DND-41 (cell line): ENCODE measurements at places on chromosomes 4 and X.

GRCh38 chr4:13542577-13543031 is 1.7 kb downstream of the NKX3-2 start:
- H3K36me3 ChIP-seq: no peaks in the 10 kb centered on the region
- H3K27me3 ChIP-seq: no peaks in the 10 kb centered on the region
- no peak overlapping the region for H3K27ac ChIP-seq

DNA sequence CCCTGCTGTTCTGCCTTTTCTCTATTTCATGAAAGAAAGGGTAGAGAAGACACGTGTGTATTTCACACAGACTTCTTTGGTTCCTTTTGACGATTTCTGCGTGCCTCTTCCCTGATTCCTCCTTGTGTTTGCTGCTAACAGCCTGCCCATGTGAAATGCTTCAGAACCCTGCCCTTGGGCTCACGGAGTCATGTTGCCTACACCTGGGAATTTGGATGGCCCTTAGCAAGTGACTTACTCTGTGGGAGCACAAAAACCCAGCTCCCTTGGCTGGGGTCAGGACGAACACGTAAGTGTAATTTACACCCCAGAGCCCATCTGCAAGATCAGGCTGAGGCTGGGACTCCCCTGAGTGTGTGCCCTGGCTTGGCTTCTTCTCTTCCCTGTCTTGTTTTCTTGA is 220.3 kb upstream of the BCOR start:
- no peak for DNase-seq
- H3K27ac ChIP-seq: no peak overlapping the region
- H3K36me3 ChIP-seq: no peaks in the 10 kb centered on the region
- no peaks in the 10 kb centered on the region for H3K27me3 ChIP-seq
- H3K4me1 ChIP-seq: no peaks in the 10 kb centered on the region

- no peaks in the 10 kb centered on the region for H3K4me1 ChIP-seq
- H3K36me3 ChIP-seq: 0 out of 2 replicates have a peak, but pooled peaks cover 4% of the 10 kb centered on the region
- no peak for DNase-seq
- no peak overlapping the region for H3K27ac ChIP-seq
Measured at GRCh38 chr4:182871616-182872015, 45.6 kb downstream of the DCTD start.

DNA sequence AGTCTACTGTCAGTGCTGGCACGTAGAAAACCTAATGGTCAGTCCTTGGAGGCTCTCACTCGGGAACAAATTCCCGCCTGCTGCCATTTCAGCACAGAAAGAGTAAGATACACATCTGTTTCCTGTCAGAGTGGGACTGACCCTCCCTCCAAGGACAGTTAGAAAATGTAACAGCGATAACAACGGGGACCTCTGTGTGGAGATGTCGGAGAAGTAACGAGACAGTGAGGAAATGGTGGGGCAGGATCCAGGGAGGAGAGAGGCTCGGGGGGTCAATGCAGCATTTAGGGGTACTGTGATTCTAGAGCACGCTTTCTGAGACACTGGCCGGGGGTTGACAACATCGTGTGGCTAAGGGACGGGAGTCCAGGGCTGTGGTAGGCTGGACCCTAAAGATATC is 36.0 kb upstream of the SORCS2 start:
- H3K36me3 ChIP-seq: no peaks in the 10 kb centered on the region
- H3K27me3 ChIP-seq: peaks cover 10% of the 10 kb centered on the region
- H3K27ac ChIP-seq: no peak overlapping the region
- DNase-seq: no peak

- no peaks in the 10 kb centered on the region for H3K27me3 ChIP-seq
- DNase-seq: no peak
- no peak overlapping the region for H3K4me3 ChIP-seq
- H3K4me1 ChIP-seq: no peaks in the 10 kb centered on the region
Measured at GRCh38 chr4:104248726-104249125, 246.0 kb downstream of the CXXC4 start.

GRCh38 chr4:81743731-81744435 is 272.2 kb upstream of the RASGEF1B start:
- H3K27ac ChIP-seq: no peak overlapping the region
- no peaks in the 10 kb centered on the region for H3K27me3 ChIP-seq
- H3K4me1 ChIP-seq: peaks cover 14% of the 10 kb centered on the region
- H3K36me3 ChIP-seq: no peaks in the 10 kb centered on the region

- H3K36me3 ChIP-seq: peaks cover 21% of the 10 kb centered on the region
- no peaks in the 10 kb centered on the region for H3K27me3 ChIP-seq
- H3K4me1 ChIP-seq: no peaks in the 10 kb centered on the region
- H3K4me3 ChIP-seq: no peak overlapping the region
- no peak for DNase-seq
- H3K27ac ChIP-seq: no peak overlapping the region
Measured at GRCh38 chr4:56958111-56958517, 19.3 kb downstream of the NOA1 start.

DNA sequence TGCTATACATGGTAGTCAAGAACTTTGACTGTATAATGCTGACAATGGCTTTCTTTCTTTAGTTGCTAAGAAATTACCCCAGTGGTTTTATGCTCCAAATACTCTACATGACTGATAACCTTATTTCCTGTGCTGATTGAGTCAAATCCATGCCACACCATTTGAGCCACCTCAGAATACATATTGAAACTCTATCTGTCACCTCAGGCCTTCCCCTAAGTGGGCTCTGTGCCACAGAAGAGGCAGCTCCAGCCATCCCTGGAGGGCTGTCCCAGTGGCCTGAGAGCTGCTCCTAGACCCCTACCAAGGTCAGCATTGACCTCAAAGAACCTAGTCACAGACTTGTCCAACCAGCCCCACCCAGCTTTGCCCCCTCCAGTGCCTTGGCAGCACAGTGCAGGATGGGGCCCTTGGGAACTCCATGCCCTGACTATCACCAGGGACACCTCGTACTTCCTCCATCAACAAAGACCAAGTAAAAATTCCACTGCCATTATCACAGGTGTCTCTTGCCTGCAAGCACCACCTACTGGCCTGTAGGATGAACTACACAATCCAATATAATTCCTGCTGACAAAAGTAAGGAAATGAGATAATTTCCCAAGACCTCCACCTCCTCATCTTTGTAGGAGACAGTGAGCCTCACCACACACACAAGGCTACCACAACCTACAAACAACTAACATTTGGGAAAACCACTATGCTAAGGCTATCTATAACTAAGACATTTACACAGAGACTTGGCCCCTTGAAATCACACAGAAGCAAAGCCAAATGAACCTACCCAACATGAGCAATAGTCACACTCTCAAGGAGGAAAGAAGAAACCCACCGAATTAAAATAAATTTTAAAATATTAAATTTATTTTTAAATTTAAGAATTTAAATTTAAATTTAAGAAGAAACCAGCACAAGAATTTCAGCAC is 239.9 kb downstream of the NKX6-1 start:
- no peak overlapping the region for H3K4me3 ChIP-seq
- H3K36me3 ChIP-seq: no peaks in the 10 kb centered on the region
- no peak overlapping the region for H3K27ac ChIP-seq
- DNase-seq: no peak

GRCh38 chr4:40322811-40323210 is 12.3 kb upstream of the CHRNA9 start:
- peaks cover 3% of the 10 kb centered on the region for H3K4me1 ChIP-seq
- H3K27ac ChIP-seq: no peak overlapping the region

DNA sequence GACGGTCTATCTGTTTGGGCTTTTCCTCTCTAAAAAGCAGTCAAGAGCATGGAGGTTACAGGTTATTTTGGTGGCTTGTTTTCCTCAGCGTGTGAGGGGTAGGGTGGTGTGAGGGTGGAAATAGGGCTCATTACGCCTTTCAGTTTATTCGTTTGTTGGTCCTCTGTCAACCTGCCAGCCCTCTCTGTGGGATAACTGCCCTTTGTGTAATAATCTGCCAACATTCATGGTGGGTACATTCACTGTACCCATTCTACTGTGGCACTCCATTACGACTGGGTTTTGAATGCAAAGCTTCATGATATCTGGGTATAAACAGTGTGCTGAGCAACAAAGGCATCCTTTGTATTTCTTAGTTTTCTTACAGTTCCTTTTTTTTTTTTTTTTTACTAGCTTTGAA is 136.4 kb downstream of the ADGRL3 start:
- H3K27me3 ChIP-seq: no peaks in the 10 kb centered on the region
- no peak for DNase-seq
- H3K4me3 ChIP-seq: no peak overlapping the region
- no peaks in the 10 kb centered on the region for H3K36me3 ChIP-seq

DNA sequence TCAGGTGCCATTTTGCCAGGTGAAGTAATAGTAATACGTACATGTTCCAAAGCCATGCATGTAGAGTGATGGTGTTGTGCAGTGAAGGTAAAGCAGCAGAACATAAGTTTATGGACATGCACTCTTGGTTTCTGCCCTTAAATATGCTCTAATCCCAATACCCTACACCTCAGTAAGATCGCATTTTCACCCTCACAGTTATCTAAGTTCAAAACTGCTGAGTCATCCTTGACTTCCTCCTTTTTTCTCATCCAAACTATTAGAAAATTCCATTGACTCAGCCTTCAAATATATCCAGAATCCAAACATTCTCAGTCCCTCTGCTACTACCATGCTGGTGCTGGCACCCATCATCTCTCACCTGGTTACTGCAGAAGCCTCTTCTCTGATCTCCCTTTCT is 652.9 kb upstream of the IGFBP7 start:
- no peak overlapping the region for H3K4me3 ChIP-seq
- no peak overlapping the region for H3K27ac ChIP-seq
- DNase-seq: no peak
- no peaks in the 10 kb centered on the region for H3K27me3 ChIP-seq
- H3K36me3 ChIP-seq: no peaks in the 10 kb centered on the region
- no peaks in the 10 kb centered on the region for H3K4me1 ChIP-seq

- no peak overlapping the region for H3K27ac ChIP-seq
- H3K4me3 ChIP-seq: no peak overlapping the region
- H3K36me3 ChIP-seq: no peaks in the 10 kb centered on the region
Measured at GRCh38 chr4:71634364-71634763, 149.5 kb downstream of the GC start.

GRCh38 chr4:58090539-58090938 is 980.4 kb upstream of the IGFBP7 start:
- no peak overlapping the region for H3K4me3 ChIP-seq
- H3K27me3 ChIP-seq: no peaks in the 10 kb centered on the region
- DNase-seq: no peak
- no peaks in the 10 kb centered on the region for H3K36me3 ChIP-seq
- no peak overlapping the region for H3K27ac ChIP-seq
- H3K4me1 ChIP-seq: no peaks in the 10 kb centered on the region

- no peak overlapping the region for H3K27ac ChIP-seq
- H3K27me3 ChIP-seq: no peaks in the 10 kb centered on the region
- no peak overlapping the region for H3K4me3 ChIP-seq
- no peak for DNase-seq
Measured at GRCh38 chrX:132837126-132837525, 121.3 kb downstream of the HS6ST2 start.

DNA sequence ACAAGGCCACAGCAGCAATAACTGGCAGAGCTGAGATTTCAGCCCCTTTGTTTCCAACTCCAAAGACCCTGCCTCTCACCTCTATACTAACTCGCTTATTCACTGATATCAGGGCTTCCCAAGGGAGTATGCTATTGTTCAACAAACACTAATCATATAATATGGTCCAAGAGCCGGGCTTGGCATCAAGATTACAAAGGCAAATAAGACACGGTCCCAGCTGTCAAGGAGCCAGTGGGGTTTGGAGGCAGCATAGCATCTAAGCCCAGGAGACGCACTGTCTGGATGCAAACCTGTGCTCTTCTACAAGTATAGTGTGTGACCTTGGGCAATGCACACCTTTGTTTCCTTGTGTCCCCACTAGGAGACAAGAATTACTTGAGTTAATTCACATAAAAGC is 28.7 kb downstream of the PAPSS1 start:
- no peaks in the 10 kb centered on the region for H3K27me3 ChIP-seq
- no peak overlapping the region for H3K27ac ChIP-seq
- peaks cover 21% of the 10 kb centered on the region; the same call in 1 of the 2 replicates for H3K36me3 ChIP-seq
- no peak for DNase-seq
- H3K4me1 ChIP-seq: peaks cover 2% of the 10 kb centered on the region; the same call in 1 of the 2 replicates
- H3K4me3 ChIP-seq: no peak overlapping the region

DNA sequence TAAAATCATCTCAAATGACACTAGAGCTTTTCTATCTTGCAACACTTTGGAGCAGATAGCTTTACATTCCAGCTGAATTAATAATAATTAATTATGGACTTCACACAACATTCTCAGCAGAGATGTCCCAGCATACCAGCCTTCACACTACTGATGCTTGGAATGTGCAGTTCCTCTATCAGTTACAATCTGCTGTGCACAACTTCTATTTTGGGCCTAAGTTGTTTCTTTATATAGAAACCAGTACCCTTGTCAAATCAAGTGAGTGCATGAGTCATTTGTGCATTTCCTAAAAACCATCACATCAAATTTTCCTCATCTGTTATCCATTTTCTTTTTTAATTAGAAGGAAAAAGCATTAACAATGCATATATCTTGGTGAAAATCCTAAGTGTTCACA is 8.8 kb upstream of the RASL11B start:
- H3K27me3 ChIP-seq: no peaks in the 10 kb centered on the region
- H3K4me3 ChIP-seq: no peak overlapping the region
- no peaks in the 10 kb centered on the region for H3K36me3 ChIP-seq
- no peak for DNase-seq
- H3K27ac ChIP-seq: no peak overlapping the region
- H3K4me1 ChIP-seq: peaks cover 4% of the 10 kb centered on the region

DNA sequence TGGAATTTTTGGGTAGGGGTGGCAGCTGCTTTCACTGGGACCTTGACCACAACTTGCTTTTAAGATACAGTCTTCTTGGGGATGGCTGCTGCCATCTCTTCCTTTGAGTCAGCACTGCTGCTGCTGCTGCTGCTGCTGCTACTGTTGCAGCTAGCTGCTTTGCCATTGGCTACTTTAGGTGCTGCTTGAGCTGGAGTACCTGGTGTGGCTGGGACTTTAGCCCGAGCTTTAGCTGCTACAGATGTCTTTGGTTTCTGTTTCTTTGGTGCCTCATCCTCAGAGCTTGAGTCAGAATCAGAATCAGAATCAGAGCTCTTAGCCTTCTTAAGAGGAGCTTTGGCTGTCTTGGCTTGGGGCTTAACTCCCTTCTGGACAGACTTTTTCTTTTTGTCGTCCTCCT is 52.2 kb downstream of the FAM9B start:
- H3K27ac ChIP-seq: no peak overlapping the region
- no peaks in the 10 kb centered on the region for H3K4me1 ChIP-seq
- no peak for DNase-seq
- no peak overlapping the region for H3K4me3 ChIP-seq

- no peak for DNase-seq
- H3K4me1 ChIP-seq: no peaks in the 10 kb centered on the region
- H3K27me3 ChIP-seq: no peaks in the 10 kb centered on the region
- H3K36me3 ChIP-seq: no peaks in the 10 kb centered on the region
- H3K4me3 ChIP-seq: no peak overlapping the region
Measured at GRCh38 chrX:138719396-138719795, 7.9 kb upstream of the FGF13 start.

GRCh38 chr4:12411072-12411471 is 982.4 kb upstream of the HS3ST1 start:
- no peaks in the 10 kb centered on the region for H3K27me3 ChIP-seq
- H3K4me1 ChIP-seq: no peaks in the 10 kb centered on the region
- H3K27ac ChIP-seq: no peak overlapping the region
- no peaks in the 10 kb centered on the region for H3K36me3 ChIP-seq
- DNase-seq: no peak

- no peaks in the 10 kb centered on the region for H3K4me1 ChIP-seq
- no peak overlapping the region for H3K27ac ChIP-seq
- no peak overlapping the region for H3K4me3 ChIP-seq
- DNase-seq: no peak
Measured at GRCh38 chrX:115553171-115553570, 7.8 kb upstream of the PLS3 start.

- no peaks in the 10 kb centered on the region for H3K4me1 ChIP-seq
- peaks cover 91% of the 10 kb centered on the region for H3K36me3 ChIP-seq
- DNase-seq: no peak
- H3K4me3 ChIP-seq: no peak overlapping the region
Measured at GRCh38 chr4:1328267-1329155, 18.5 kb upstream of the UVSSA start.
